ENCODE measurements at places on chromosomes 13 and 19.

DNA sequence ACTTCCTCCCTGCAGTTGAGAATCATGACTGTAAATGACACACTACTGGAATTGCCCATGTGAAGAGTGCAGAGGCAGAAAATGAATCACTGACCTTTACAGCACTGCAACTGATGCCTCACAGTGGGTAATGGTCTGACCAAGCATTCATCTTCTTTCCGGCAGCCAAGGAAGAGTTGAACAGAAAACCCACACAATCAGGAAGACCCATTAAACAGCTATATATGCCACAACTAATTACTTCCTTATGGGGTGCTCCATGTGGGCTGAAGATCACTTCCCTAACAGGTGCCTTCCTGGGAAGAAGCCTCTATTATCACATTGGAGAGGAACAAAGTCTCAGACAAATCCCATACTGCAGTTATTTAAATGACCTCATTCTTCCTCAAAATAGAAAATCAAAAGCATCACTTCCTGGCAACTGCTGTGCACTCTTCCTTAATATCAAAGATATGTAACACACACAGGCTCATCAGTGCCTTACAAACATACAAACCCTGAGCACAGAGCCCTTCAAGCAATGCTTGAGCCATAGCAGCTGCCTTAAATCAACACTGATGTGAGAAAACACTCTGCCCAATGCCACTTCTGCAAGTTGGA, 45.8 kb downstream of the RUBCNL start:
- no peak for DNase-seq

DNA sequence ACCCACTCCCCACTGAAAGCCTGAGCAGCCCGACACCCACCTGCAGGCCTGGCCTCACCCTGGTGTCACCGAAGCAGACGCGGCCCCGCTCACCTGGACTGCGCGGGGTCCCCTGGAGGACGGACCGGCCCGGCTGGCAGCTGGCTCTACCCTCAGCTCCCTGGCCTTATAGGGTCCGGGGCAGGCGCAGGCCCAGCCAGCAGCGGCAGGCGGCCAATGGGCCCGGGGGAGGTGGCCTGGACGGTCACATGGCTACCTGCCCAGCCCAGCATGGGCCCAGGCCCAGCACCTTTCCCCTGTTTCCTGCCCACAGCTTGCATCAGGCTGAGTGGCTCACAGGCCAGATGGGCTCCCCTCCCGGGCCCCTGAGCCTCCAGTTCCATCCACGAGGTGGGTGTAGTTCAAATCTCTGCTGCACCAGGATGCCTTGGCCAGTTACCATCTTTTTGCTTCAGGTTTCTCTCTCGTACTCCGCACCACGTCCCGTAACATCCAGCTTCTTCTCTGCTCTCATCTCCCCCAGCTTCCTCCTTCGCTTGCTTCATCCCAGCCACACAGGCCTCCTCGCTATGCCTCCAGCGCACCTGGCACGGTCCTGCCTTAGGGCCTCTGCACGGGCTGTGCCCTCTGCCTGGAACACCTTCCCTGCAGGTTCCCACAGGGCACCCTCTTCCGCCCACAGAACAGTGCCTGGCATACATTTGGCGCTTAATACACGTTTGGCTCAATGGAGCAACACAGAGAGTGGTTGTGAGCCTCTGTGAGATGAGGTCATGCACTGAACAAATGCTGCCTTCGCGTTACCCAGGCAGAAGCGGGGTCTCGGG, at the start of gene PLIN4:
TSS of gene PLIN4 (minus strand) at position 142 of the 827 bp plus-strand sequence. CDS start 214 bp downstream, outside the sequence.
- DNase-seq, result no peak

DNA sequence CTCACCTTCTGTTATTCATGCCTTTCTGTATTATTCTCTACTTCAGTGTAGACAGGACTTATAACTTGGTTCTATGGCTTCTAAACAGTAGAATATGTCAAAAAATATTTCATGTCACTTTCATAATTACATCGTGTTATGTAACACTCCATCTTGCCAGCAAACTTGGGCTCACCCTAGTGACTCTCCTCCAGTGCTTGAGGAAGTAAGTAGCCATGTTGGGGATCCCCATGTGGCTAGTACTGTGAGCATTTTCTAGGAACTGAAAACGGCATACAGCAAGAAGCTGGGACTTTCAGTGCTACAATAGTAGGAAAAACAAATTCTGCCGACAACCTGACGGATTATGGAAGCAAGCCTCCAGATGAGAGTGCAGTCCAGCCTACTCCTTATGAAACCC, 495.6 kb downstream of the SLITRK6 start:
- DNase-seq, result no peak

- DNase-seq, result no peak
Observed at GRCh38 chr13:77306458-77306857, 20.4 kb downstream of the MYCBP2 start.

DNA sequence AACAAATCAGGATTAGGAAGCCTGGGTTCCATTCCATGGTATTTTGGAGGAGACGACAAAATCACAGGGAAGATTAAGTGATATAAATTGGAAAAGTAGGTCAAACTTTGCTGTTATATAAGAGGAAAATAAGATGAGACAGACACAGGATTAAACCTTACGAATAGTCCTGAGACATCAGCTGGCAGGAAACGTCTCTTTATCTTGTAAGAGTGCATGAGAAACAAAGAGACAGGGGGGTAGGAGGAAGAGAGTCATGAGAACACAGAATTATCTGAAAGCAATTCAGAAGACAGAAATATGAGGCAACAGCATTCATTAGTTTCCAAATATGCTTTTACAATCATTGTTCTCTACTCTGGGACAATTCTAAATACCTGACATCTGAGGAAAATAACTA, 310.6 kb upstream of the MIR17HG start:
- no peak for DNase-seq

GRCh38 chr19:47124937-47125668, 5.5 kb upstream of the SAE1 start:
- DNase-seq, result no peak

GRCh38 chr19:48487948-48488347, 18.8 kb downstream of the CYTH2 start:
- no peak for DNase-seq

- DNase-seq, result peak; percentile 63
Observed at GRCh38 chr19:3132971-3133792, 2.7 kb upstream of the GNA15 start.

- DNase-seq, result no peak
Observed at GRCh38 chr19:42130254-42130573, 2.0 kb downstream of the POU2F2 start.

GRCh38 chr19:30371960-30372824, at the start of gene ZNF536:
ZNF536 (plus strand) TSS chr19:30372384; CDS start chr19:30443563, 71,179 bp downstream.
- DNase-seq, result no peak

All from BJ (cell line).